ENCODE measurements at places on chromosomes 1 and 21.

GRCh38 chr1:113244112-113244820 is 146.0 kb upstream of the MAGI3 start:
- DNase-seq: no peak

DNA sequence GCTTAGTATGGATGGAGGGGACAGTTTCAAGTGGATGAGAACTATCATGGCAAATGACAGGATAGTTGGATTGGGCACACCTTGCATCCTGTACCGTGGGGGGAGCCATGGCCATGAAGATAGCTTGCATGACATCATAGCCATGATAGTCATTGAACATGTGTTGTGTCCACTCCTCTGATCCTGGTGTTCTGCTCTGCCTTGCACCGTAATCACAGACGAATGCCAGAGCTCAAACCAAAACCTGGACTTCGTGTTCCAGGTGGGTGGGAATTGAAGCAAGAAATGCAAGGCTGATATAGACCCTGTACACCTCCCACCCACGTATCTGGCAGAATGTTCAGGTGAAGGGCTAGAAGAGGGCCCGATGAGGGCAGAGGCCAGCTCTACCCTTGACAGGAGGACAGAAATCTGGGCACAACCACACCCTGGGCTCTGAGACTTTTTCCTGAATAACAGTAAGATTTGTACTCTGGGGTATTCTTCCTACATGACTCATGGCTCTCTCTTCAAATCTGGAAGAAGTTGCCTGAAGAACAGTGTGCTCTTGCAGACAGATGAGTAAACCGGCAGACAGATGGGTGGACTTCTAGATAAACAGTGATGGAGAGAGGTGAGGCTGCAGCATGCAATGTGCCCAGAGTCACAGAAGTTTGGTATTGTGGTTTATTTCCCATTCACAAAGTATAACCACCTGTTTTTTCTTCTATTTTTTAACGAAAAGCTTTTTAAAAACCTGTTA is 45.0 kb downstream of the KCNJ6 start:
- no peak for DNase-seq

DNA sequence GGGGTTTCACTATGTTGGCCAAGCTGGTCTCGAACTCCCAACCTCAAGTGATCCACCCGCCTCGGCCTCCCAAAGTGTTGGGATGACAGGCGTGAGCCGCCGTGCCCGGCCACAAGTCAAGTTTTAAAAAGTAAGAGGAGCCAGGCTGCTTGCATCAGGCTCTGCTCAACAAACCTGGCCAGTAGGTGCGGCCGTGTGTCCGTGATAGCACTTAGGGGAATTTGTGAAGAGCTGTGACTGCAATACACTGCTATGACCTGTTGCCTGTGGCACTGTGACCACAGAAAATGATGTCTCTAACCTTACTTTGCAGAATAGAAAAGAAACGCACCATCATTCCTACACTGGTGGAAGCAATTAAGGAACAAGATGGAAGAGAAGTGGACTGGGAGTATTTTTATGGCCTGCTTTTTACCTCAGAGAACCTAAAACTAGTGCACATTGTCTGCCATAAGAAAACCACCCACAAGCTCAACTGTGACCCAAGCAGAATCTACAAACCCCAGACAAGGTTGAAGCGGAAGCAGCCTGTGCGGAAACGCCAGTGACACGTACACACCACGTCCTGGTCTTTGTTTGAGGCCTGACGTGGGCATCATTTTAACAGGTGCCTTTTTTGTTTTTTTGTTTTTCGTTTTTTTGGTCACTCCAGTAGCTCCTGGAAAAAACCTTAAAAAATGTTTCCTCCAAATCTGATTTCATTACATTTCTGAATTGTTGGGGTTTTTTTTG is 16.7 kb downstream of the C1orf174 start:
- DNase-seq: no peak

GRCh38 chr1:50531601-50532000 is 108.4 kb upstream of the DMRTA2 start:
- no peak for DNase-seq

DNA sequence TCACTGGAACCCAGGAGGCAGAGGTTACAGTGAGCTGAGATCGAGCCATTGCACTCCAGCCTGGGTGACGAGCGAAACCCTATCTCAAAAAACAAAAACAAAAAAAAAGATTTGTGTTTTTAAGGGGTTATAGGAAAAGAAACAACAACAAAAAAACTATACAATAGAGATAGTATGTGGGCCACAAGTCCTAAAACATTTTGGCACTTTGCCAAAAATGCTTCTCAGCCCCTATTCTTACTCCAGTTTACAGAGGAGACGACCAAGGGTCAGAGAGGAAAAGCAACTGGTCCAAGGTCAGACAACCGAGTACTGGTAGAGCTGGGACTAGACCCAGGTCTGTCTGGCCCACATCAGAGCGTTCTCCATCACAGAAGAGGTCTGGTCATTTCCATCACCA is 3.0 kb downstream of the FBXO44 start:
- no peak for DNase-seq

DNA sequence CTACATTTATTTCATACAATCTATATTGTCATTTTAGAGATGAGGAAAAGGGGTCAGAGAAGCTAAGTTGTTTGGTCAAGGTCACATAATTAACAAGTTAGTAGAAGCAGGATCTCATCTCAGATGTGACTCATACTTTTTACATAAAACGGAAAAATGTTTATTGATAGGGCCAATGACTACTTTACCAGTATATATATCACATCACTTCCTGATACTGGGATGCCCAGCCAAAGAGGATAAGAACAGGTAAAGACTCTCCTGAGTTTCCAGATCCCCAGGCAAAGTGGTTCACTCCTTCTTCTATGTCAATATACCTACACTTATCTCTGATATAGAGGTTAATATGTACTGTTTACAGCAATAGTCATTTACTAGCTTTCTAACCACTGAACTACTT is 21.0 kb downstream of the YIPF1 start:
- no peak for DNase-seq

DNA sequence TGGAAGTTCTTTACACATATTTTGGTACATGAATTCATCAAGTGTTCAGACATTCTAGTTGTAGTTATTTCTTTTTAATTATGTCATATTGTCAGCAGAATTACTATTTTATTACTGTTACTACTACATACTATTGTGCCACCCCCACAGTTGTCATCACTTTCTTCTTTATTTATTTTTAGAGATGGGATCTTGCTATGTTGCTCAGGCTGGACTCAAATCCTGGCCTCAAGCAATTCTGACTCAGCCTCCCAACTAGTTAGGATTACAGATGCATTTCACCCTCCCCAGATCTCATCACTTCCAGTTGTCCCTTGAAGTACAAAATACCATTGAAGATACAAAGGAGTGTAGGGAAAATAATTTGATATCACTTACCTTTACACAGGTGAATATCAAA is 258.0 kb downstream of the KCTD3 start:
- no peak for DNase-seq

GRCh38 chr1:86419277-86419903 is 4.6 kb upstream of the CLCA2 start:
- peak; percentile 40 for DNase-seq

- no peak for DNase-seq
These were observed 118.3 kb upstream of the ATP1A1 start for GRCh38 chr1:116254776-116255175.

DNA sequence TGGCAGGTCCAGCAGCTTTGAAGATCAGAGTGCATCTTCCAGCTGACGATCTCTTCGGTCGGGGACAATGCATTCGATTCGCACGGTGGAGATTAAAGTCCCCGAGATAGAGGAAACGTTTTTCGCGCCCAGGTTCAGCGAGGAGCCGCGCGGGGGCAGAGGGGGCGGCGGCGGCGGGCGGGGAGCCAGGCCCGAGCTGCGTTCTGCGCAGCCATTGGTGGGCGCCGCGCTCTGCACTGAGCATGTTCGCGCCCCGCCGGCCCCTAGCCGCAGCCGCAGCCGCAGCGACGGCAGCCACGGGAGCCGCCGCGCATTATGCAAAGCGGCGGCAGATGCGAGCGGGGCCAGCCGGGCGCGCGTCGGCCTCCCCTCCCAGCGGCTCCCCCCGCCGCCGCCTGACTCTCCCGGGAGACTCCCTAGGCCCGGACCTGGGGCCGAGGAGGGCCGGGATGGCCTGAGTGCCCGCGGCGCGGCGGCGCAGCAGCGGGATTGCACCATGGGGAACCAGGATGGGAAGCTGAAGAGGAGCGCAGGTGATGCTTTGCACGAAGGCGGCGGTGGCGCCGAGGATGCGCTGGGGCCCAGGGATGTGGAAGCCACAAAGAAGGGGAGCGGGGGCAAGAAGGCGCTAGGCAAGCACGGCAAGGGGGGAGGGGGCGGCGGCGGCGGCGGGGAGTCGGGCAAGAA is at the start of gene FMN2:
Gene FMN2, plus strand, starts transcription at position 270 of the 687 bp plus-strand sequence. Its CDS starts 227 bp downstream, at position 497.
- DNase-seq: peak; percentile 68

GRCh38 chr1:192461684-192462083 is 113.9 kb upstream of the RGS1 start:
- no peak for DNase-seq

DNA sequence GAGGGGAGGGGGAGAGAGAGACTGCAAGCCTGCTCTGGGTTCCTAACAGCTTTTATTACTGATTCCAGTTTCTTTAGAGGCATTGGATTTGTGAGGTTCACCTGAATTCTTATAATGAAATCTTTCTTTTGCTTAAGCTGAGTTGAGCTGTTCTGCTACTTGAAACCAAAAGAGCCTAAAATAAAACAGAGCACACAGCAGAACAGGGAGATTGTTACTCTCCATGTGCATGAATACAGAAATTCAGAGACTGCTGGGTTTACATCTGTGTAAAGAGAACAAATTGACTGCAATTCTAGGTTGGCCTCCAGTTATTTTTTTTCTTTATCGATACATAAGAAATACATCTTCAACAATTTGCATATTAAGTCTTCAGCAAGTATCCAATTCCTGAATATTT is 168.8 kb upstream of the NRIP1 start:
- no peak for DNase-seq

DNA sequence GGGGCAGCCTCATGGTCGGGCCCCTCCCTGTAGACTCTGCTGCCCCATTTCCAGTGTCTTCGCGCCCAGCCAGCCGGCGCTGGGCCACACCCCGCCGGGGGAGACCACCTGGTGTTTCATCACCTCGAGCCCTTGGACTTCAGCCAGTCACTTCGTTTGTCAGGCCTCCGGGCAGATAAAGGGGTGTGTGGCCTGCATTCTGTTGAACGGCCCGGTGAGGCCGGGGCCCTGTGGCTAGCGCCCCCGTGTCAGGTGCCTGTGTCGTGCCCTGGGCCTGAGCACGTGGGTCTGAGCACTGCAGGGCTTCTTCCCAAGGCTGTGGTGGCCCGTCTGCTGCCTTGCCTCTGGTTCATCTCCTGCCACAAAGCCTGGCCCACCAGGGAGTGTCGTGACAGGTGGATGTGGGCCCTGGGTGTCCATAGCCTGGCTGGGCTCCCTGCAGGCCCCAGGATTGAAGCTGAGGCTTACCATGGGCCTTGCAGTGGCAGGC is 65.2 kb upstream of the DIP2A start:
- no peak for DNase-seq

DNA sequence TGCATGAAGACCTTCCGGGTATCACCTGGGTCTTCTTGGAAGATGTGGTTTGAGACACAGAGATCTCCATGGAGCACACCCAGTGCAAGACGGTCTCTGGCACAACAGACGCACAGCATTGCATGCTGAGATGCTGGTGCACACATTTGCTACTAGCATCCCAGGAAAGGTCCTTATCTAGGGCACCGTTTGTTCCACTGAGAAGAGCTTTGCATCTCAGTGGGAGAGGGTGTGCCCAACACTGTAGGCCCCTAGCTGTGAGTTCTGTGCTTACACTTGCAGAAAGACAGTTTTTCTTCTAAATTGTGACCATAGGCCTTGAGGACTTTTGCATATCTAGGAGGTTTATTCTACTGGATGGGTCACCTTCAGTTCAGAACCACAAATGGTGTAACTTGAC is 554.1 kb downstream of the MATN1 start:
- DNase-seq: no peak

DNA sequence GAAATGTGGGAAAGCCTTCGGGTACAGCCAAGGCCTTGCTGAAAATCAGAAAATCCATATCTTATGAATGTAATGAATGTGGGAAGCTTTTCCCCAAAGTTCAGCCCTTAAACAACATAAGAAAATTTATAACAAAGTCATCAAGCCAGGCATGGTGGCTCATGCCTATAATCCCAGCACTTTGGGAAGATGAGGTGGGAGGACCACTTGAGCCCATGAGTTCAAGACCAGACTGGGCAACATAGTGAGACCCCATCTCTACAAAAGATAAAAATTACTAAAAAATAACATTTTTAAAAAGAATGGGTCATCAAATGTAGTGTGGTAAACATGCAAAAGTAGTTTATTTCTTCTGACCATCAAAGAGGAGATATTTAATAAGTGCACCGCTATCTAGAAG is 45.9 kb downstream of the KIAA0319L start:
- no peak for DNase-seq

DNA sequence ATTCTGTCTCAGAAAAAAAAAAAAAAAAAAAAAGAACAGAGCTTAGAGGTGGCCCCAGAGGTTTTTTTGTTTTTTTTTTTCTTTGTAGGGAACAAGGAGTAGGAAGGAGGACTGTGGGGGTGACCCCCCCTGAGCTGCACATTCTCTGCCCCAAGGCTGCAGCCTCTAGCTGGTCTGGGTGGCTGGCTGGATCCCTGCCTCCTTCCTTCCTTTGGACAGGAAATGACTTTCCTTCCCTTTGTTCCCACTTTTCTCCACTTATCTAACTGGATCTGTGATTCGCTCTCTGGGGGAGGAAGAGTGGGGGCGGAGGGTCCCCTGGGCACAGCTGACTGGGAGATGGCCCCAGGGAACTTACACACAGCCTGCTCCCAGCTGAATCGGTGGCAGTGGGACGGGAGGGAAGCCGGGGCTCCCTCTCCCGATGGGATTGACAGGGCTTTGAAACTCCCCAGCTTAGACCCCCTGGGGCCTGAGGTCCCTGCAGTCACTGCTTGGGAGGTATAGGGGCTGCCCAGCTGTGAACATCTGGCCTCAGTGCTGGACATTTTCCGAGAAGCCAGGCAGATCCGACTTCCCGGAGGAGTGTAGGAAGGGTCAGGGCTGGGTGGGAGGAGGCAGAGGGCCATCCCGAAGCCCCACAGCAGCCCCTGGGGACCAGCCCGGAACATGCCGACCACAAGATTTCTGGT is 2.1 kb downstream of the FBLIM1 start:
- DNase-seq: no peak

GRCh38 chr1:112232848-112233247 is 163.2 kb upstream of the CTTNBP2NL start:
- DNase-seq: no peak

DNA sequence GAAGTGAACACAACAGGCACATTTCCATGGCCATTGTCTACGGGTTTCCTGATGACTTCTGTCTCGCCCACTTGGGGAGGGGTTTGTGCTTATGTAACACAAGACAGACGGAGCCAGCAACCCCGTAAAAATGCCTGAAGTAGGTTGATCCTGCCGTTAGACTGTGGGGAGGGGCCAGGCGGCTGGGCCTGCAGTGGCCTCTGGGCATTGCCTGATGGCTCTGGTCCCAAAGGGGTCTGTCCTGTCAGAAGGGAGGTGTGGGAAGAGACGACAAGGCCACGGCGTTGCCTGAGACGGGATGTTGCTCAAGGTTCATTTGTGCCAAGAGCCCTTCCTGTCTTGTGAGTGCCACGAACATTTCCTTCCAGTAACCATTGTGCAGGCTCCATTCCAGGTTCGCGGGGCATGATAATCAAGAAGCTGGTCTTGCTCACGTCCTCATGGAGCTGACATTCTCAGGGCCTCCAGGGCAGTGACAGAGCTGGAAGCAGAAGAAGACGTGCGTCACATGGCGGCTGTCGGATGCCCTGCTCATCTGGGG is 44.7 kb downstream of the ABCG1 start:
- no peak for DNase-seq

- no peak for DNase-seq
These were observed 9.2 kb upstream of the FNBP1L start for GRCh38 chr1:93438716-93439115.

- no peak for DNase-seq
These were observed 19.7 kb downstream of the SLC5A9 start for GRCh38 chr1:48242141-48242736.
